Activated naive CD8-positive, alpha-beta T cell treated with anti-CD3 and anti-CD28 coated beads for 36 hours (primary cell): ENCODE measurements at places on chromosomes 3 and 15.

GRCh38 chr3:32755761-32756160, 62.0 kb upstream of the TRIM71 start:
- no peak for DNase-seq

- DNase-seq = no peak
Observed at GRCh38 chr3:102060814-102061213, 211.5 kb downstream of the NFKBIZ start.

DNA sequence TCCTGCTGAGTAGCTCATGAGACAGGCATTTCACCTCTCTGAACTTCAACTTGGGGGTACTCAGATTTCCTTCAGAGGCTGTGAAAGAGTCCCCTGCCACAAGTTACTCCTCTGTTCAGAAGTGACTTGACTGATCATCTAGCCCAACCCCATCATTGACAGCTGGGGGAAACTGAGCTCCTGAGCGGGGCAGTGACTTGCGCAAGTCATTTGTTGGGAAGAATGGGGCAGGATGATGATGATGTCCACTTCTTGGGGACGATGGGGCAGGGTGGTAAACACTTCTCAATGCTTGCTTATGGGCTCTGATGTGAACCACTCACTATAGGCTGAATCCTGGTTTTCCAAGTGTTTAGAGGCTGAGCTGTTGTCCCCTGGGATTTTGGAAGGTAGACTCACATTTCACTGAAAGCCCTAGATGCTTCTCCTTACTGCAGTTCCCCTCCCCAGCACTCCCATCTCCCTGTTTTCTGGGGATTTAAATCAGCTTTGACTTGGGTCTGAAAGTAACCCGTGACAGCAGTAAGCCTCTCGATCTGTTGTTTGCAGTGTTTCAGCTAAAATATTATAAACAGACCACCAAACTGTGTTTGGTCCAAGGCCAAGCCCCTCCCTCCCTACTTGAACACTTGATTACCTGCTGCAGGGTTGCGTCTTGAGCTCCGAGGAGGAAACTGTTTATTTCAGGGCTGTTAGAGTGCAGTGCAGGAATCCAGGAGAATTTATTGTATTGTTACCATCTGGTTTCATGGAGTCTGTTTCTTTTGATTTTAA, 25.1 kb downstream of the SMAD3 start:
- no peak for DNase-seq

DNA sequence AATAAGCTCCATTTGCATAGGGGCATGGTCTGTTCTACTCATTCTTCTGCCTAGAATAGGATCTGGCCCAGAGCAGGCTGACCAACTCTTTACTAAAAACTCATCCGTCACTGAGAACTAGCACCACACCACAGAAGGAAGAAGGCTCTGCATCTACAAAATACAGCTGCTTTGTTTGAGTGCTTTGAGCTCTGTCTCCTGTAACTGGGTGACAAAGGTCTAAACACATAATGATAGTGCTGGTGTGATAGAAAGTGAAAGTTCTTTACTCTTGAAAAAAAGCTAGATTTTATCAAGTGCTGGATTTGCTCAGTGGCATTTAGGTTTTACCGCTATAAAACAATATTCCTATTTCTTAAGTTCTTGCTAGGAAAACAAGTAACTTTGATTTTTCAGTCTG, 140.7 kb downstream of the FHIT start:
- DNase-seq = no peak

- DNase-seq = no peak
Observed at GRCh38 chr3:196889844-196890708, 22.4 kb downstream of the SENP5 start.

- DNase-seq = no peak
Observed at GRCh38 chr3:161423911-161424522, 52.7 kb upstream of the SPTSSB start.

GRCh38 chr3:49512781-49513355, 41.4 kb upstream of the BSN start:
- DNase-seq = no peak

GRCh38 chr3:99410789-99411311, 227.5 kb upstream of the COL8A1 start:
- no peak for DNase-seq

DNA sequence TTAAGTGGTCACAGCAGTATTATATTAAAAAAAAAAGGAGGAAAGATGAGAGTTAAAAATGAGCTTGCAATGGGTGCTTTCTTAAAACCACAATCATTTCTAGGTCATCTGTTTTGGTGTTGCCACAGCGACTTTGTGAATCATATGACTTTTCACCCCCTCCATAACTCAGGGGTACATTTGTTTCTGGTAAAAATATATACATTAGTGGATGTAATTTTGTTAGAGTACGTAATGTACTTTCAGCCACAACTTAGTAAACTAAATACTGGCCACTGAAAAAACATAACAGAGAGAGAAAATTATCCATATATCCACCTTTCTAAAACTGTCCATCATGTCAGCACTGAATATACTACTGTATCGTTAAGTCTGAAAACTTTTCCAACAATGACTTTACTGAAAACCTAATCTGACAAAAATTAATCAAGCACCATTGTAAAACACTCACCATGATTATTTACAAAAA, 3.4 kb downstream of the ANKRD28 start:
- no peak for DNase-seq

GRCh38 chr15:80942266-80942665, 47.4 kb downstream of the MESD start:
- DNase-seq = no peak

DNA sequence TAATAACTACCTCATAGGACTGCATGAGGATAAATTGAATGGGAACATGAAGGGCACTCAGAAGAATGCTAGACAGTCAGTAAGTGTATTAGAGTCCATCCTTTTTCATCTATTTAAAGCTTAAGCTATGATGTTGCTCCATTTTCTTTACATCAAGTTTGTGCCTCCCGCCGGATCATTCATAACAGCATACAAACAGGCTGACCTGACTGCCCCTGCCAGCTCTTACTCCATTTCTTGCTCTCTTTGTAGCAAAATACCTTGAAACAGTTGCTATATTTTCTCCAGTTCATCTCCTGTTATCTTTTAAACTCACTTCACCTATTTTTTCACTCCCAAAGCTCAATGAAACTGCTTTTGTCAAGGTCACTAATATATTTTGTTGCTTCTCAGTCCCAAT, 315.6 kb upstream of the ALCAM start:
- DNase-seq = no peak

GRCh38 chr3:55702822-55703221, 215.7 kb upstream of the WNT5A start:
- no peak for DNase-seq

GRCh38 chr3:71050538-71051258, 532.8 kb downstream of the FOXP1 start:
- DNase-seq = peak; percentile 47

DNA sequence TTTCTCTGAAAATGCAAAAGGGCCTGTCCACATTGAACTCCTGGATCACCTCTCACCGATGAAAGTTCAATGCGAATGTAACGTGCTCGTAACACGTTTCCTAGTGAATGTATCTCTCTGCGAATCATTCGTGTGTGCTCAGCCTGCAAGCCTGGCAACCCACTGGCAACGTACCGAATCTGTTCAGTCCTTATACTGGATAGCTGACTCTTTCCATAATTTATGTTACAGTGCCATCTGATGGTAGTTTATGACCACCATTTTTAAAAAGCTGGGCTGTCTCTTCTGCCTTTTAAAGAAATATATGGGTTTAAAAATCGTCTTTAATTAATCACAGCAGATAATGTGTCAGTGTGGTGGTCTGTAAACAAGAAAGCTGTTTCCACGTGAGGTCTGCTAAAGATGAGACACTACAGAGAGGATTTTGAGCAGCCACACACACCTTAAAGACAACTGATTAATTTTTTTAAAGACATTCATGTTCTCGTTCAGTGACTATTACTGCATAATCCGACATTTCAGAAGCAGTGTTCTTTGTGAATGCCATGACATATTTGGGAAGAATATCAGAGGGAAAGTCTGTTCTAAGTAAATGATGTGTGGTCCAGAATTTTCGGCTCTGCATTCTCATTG, 69.4 kb upstream of the FOXP1 start:
- DNase-seq = peak; percentile 18

GRCh38 chr3:54698054-54698453, 229.8 kb downstream of the LRTM1 start:
- no peak for DNase-seq

GRCh38 chr3:170563712-170564423, 22.0 kb downstream of the SLC7A14 start:
- no peak for DNase-seq

DNA sequence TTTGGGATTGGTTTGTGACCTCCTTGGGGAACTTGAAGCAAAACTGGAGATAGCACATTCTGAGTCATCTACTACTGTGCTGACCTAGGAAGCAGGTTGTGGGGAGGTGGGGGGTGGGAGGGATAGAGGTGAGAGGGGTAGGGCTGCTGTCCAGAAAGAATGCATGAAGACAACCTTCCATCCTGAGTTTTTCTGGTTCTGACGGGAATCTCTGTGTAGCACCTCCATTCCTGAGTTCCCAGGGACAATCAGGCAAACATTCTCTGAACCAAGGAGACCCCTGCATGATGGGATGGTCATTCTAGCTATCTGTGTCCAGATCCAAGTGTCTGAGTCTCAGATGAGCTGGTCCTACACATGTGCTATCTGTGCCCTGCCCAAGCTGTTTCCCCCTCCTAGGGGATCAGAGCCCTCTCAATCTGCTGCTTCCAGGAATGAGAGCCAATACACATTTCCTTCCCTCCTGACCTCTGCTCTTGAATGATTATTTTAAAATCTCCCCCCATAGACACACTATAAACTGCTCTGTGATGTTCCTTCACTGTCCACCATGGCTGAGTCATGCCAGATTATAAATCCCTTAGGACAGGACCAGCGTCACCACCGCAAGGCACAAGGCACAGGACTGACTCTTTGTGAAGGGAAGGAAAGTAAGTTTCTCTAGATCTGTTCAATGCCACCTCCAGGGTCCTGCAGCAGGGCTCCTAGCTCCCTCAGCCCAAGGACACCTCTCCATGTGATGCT, 2.2 kb upstream of the CD276 start:
- DNase-seq = no peak

DNA sequence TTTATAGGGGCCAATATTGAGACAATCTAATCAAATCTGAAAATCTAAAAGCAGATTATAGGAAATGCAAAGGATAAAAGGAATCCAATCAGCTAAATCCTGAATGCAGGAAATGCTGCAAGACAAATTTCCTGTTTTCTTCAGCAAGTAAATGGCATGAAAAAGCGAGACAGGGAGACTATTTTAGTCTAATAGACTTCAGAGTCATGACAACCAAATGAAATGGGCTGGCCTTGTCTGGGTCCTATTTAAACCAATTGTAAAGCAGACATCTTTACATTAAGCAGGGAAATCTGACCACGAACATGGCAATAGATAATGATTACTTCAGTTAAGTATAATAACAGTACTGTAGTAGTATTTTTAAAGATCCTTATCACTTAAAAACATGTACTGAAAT, 2.1 kb downstream of the DBR1 start:
- no peak for DNase-seq

GRCh38 chr15:59178151-59178695, 28.4 kb upstream of the LDHAL6B start:
- DNase-seq = no peak
